Putamen (tissue), 1 donor: ENCODE measurements at places on chromosomes 5 and 9.

DNA sequence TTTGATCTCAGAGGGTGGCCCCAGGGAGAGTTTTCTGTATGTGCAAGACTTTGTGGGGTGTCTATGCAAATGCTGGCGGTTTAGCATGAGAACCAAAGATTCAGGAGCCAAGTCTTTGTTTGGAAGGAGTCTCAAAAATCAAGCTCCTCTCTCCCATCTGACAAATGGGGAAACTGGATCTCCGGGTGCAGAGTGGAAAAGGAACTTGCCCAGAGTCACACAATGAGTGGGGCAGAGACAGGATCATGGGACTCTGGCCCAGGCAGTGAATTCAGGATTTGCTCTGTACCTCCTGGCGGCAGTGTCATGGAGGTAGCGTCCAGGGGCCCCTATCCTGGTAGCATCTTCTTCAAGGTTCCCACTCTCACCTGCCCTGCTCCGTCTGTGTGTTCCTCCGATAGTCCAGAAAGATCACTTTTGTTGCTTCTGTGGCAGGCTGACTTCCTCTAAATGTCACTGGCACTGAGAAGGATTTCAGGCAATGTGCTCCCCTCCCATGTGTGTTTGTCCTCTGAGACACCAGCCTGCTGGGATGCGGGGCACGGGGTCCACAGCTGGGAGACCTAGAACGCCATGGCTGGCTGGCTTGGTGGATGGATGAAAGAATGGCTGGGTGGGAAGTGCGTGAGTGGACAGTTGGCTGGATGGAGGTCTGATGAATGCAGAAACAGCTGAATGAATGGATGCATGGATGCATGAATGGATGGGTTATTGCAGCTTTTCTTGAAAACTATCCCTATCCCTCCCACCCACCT lies 3.6 kb downstream of the CCL19 start:
- no peak for DNase-seq

- DNase-seq, result no peak
Observed at GRCh38 chr9:130694205-130694604, 625 bp downstream of the EXOSC2 start.

GRCh38 chr9:134492281-134492691 lies 149.3 kb upstream of the COL5A1 start:
- DNase-seq, result no peak

DNA sequence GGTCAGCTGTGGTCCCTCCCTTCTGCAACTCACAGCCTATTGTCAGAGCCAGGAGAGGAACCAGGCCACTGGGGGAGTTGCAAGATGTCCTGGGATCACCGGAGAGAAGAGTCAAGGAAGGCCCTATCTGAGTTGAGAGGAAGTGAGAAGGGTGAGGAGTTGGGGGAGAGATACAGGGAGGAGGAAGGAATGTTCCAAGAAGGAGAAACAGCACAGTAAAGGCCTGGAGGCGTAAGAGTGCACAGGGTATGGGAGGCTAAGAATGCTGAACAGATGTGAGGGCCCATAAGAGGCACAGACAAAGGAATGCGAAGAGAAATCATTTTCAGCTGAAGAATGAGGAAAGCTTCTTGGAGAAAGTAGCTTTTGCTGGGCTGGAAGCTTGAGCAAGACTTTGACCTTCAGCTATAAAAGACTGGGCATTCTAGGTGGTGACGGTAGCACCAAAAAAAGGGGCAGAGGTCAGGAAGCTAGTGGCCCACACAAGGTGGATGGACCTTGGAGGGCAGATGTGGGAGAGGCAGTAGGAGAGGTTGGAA lies 21.6 kb upstream of the CSF1R start:
- DNase-seq, result no peak

DNA sequence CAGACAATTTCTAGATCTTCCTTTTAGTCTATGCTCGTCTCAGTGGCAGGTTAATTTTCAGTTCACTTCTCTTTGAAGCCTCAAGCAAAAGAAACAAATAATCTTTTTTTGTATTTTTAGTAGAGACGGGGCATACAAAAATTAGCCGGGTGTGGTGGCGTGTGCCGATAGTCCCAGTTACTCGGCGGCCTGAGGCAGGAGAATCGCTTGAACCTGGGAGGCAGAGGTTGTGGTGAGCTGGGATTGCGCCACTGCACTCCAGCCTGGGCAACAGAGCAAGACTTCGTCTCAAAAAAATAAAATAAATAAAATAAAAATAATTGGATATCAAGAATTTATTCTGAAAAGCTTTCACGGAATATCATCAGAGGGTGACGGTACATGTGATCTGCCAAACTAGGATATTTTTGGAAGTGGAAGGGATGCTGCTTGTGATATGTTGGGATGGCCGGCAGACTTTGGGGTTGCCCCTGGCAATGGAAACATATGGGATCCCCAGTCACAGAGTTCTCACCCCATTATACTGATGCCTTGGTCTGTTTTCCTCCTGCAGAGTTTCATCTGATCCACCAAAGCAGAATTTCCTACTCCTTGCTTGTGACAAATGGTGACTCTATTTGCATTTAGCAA lies 7.6 kb upstream of the LCP2 start:
- DNase-seq, result no peak

- DNase-seq, result no peak
Observed at GRCh38 chr9:6230037-6230780, 14.6 kb downstream of the IL33 start.

- no peak for DNase-seq
Observed at GRCh38 chr5:42812620-42813019, 928 bp upstream of the SELENOP start.

- DNase-seq, result peak; percentile 89
Observed at GRCh38 chr5:123696921-123697341, 185.0 kb downstream of the CSNK1G3 start.

DNA sequence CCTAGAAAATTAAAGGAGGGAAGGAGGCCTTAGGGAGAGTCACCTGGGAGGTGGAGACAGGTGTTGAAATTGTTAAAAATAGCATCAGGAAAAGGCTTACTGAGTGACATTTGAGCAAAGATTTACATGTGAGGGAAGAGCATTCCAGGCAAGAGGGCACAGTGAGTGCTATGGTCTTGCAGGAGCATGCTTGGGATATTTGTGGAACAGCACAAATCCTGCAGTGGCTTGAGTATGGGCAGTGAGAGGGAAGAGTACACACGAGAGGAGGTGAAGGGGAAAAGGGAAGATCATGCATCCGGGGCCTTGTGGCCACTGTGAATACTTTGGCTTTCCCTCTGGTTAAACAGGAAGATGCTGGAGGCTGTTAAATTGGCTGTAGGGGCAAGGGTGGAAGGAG lies 36.6 kb downstream of the ACER2 start:
- no peak for DNase-seq

DNA sequence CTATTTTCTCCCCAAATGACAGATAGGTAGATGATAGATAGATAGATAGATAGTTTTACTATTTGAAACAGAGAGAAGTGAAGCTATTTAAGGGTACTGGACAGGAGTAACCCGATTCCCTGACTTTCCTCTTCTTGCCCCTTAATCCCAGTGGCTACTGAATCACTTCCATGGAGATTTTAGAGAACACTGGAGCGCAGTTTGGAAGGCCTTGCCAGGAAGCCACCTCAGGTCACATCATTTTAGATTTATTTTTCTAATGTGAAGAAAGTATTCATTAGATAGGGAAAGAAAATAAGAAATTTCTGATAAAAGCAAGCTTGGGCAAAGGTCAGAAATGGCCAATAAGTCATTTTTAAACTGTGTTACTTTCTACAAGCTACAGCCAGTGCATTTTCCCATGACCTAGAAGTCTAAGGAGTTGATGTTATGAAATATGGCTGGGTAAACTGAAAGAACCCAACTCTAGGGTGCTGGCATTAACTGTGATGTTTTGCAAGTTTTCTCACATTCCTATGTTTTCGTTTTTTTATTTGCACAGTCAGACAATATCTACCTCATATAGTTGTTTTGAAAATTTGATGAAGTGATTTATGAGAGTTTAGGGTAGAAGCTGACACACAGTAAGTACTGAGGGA lies 544.7 kb upstream of the PTGER4 start:
- DNase-seq, result no peak

- no peak for DNase-seq
Observed at GRCh38 chr5:32160228-32160627, 13.9 kb downstream of the GOLPH3 start.

DNA sequence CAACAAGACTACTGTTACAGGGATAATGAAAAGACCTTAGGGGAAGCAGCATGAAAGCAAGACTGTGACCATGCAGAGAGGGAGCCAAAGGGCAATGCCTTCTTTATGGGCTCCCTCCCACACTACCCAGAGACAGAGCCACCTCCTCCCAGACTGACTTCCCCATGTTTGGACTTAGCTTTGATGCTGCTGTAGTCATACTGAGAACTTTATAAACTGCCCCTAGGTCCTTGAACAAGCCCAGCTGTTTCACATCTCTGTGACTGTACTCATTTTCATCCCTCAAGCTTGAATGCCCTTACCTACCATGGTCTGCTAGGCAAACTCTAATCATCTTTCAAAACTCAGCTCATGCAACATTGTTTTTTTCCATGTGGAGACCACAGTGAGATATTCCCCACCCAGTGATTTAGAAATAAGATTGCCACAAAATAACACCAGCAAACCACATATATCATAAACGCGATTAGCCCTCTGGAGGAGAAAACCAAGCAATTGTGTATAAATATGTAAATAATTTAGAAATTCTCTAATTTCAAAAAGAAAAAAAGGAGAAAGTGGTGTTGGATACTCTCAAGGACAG lies 23.4 kb upstream of the FAM169A start:
- no peak for DNase-seq

- no peak for DNase-seq
Observed at GRCh38 chr9:91276513-91276912, 85.2 kb downstream of the AUH start.

DNA sequence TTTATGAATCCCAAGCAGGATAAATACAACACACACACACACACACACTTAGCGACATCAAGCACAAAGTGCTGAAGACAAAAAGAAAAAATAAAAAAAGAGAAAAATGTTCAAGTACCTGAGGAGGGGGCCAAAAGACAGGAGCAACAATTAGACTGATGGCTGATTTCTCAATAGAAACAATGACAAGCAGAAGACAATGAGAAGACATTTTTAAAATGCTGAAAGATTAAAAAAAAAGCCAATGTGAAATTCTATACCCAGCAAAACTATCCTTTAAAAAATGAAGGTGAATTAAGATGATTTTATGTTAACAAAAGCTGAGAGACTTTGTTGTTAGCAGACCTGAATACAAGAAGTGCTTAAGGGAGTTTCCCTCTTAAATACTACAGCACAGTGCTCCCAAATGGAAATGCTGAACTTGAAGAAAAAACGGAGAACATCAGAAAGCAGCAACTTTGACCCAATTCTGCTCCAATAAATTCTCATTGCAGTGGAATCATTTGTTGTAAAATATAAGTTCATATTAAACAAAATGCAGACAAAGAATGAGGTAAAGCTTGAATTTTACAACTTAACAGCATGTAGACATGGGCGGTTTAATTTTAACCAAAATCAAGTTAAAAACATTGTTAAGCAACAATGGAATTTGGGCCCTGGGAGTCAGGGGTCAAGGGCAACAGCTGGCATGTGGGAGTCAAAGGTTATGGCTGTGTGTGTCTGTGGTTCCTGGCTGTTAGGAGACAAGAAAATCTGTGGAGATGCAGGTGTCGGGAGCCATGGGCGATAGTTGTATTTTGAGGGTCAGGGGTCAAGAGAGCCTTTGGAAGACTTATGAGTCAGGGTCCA lies 776 bp upstream of the RANBP17 start:
- DNase-seq, result no peak

- no peak for DNase-seq
Observed at GRCh38 chr5:122101636-122102285, 23.7 kb upstream of the LOX start.

DNA sequence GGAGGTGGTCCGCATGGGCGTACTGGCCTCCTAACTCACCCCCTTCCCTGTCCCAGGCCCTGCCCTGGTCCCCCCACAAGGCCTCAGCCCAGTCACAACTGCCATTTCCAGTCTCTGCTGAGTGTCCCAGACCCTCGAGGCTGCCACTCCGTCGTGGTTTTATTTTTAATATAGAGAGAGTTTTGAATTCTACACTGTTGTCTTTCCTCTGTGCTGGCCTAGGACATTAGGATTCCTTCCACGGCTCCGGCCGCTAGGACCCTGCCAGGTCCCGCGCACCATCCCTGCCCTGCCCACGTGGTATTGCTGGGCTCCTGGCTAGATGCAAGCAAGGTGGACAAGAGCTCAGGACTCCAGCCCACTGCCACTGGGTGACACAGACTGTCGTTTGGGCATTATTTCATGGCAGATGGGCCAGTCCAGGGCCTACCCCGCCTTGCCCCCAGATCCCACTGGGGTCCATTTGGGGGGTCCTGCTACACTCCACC lies 53.3 kb downstream of the SAR1B start:
- DNase-seq, result no peak

DNA sequence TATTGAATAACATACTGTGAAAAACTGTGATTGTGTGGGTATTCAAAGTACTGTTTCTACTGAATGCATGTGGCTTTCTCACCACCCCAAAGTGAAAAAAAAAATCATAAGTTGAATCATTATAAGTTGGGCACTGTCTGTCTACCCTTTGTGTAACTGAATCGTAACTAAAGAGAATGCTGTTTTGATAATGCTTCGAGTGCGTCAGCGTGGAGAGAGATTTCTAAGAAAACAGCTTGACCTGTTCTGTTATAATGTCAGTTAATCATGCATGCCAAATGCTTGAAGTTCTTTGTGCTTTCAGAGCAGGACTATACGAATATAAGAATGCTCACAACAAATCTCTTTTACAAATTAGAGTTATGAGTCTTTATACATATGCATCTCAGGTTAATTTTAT lies 148.8 kb upstream of the SGCD start:
- no peak for DNase-seq

DNA sequence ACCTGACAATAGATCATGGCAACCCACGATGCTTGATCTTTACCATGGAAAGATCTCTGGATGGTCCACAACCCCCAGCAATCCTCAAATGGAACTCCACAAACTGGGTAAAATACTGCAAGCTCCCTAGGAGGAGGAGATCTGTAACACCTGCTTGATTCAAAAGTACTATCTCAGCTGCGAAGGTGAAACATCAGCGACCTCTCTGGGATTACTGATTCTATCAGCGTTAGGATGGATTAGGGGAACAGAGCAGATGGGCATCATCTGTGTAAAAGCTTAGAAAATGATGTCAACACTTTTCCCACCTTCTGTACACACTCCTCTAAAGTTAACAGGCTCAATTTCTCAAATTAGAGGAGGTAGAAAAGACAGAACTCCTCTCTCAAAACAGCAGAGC lies 31.5 kb upstream of the TRPC7 start:
- no peak for DNase-seq

- no peak for DNase-seq
Observed at GRCh38 chr5:60487885-60488442, 212.0 kb downstream of the DEPDC1B start.
